Left lobe of liver (tissue), 2 donors: ENCODE measurements at places on chromosomes 4 and X. TPM values are rescaled to one million over a fixed set of nuclear protein-coding genes. Genes with fewer than 3 reads are reported as not detected.

Gene CDS1
- total RNA-seq = 0.65 TPM

Gene SLC10A3
- 3.7 TPM for total RNA-seq

Gene CT45A10
- total RNA-seq = 0.45 TPM

Gene CLCN3
- 21.7 TPM for total RNA-seq

Gene FGF16
- total RNA-seq = not detected

Gene DSPP
- total RNA-seq = not detected

Gene PDGFRA
- 15.5 TPM for total RNA-seq

Gene TAF9B
- total RNA-seq = 3.0 TPM

Gene LDB2
- 21.0 TPM for total RNA-seq
